ENCODE measurements at places on chromosomes 5 and 9.
A peak's percentile ranks its signal among the peaks of the same experiment; 100 is the strongest.

DNA sequence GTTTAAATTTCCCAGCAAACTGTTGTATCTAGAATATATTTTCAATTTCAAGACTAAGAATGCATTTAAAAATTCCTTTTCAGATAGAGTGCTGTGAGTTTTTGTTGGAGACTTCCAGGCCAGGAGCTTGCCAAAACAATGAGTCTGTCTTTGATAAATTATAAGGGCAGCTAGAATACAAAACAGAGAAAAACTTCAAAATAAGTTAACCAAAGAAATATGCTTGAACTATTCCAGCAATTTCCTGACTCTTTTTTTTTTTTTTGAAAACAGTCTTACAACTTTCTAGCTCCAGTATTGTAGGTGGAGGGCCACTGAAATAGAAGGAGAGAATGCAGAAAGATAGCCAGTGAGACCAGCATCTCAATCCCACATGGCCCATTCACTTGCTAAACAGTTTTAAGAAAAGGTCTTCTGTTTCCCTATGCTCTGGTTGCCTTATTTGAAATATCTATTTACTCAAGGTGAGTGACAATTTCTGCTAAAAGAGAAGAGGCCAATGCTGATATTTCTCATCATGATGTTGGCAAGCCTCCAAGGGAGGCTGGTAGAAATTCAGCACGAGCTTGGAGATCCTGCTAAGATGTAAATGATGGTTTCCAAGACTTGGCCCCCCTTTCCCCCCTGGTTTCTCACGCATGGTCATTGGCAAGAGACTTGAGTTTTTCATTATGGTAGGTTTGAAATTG lies 103.2 kb downstream of the USP20 start:
- DNase-seq: no peak

DNA sequence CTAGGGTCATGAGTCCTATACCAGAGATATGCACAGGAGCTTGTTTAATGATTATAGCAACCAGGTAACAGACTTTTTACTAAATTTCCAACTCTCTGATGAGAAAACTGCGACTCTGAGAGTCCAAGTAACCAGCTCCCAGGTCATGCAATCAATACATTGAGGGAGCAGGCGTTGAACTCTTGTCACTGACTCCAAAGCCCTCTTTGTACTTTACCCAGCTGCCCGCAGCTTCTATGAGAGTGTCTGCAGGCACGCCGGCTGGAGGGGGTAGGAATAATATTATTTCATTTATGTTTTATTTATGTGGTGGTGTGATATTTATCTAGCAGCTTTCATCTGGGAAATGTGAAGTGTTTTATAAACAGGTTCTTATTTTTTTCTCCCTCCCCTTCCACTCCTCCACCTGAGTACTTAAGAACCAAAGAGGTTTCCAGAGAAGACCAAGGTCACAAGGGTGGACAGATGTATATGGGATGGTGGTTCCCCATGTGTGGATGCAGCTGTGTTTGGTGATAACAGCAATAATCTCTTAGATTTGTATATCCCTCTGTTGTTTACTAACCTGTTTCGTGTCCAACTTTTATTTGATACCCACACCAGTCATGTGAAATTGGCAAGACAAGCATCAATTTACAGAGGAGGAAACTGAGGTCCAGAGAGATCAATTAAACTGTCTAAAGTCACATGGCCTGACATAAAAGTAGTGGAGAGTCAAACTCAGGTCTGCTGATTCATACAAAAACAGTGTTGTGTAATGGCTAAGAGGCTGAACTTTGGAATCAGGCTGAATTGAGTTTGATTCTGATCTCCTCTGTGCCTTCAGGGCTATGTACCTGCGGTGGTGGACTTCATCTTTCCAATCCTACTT lies 140.2 kb upstream of the TRIM32 start:
- no peak for DNase-seq

DNA sequence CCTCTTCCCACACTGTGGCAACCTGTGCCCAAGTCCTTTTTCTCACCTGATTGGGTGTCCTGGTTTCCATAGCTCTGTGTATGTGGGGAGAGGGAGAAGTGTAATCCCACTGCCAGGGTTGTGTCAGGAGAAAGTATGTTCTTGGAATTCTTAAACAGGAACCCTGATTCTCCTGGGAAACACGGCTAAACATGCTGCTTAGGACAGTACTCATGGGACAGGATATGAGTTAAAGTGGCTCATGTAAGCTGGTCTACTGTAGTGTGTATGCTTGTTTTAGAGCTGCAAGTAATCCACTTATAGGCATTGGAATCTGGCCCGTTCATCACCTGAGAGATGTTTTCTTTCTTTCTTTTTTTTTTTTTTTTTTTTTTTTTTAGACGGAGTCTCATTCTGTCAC lies 23.9 kb downstream of the ARHGEF28 start:
- DNase-seq: no peak

DNA sequence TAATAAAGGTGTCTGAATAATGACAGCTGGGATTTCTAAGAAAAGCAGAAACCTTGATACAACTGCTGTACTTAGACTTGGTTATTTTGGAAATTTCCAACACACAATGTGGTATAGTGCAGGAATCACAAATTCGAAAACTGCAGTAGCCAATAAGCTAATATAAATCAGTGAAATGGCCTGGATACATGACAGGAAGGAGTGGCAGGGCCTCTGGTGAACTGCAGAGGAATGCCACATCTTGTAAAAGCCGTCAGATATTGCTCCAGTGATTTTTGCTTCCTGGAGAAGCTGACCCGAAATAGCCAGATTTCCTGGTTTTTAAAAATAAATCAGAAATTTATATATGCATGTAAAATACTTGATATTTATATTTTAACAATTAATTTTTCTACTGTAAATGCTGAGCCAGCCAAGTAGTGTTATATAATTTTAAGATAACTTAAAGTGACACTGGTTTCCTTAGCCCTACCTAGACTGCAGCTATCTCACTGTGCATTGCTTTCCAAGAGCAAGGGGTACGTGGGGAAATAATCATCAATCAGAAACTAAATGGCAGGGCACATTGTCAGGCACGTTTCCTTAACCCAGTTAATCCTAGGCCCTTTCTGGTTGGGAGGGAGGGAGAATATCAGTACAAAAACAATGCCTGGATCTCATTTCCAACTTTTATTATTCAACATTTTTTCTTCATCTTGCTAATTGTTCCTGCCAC lies 182.4 kb downstream of the RASEF start:
- DNase-seq: no peak

- DNase-seq: peak; percentile 15
Observed at GRCh38 chr5:1297243-1297642, 2.4 kb upstream of the TERT start.

GRCh38 chr5:143440448-143441115 lies 37.1 kb upstream of the NR3C1 start:
- no peak for DNase-seq

DNA sequence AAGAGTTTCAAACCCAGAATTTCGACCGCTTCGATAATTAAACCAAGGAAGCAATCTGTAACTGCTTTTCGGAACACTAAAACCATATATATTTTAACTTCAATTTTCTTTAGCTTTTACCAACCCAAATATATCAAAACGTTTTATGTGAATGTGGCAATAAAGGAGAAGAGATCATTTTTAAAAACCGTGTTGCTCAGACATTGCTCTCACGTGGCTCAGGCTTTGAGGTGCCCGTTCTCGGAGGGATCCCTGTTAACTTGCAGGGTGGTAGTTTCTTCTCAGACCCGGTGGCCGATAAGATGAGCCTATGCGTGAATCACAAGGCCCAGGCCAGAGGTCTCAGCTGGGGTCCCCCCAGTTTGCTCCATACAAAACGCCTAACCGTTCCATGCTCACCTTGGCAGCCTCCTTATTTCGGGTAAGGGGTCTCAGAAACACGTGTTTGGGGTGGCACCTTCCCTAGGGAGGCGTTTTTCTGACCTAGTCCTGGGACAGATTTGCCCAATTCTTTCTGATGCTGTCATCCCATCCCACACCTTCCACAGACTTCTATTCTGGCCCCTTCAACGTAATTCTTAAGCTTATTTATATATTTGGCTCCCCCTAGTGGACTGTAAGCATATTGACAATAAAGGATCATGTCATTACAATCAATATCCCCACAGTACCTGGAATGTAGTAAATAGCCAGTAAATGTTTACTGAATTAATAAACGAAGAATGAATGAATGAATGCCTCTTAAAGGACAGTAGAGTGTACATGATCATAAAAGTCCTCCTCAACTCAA lies 48.1 kb downstream of the THBS4 start:
- DNase-seq: peak; percentile 74

- no peak for DNase-seq
Observed at GRCh38 chr9:16450578-16450977, 419.9 kb downstream of the BNC2 start.

DNA sequence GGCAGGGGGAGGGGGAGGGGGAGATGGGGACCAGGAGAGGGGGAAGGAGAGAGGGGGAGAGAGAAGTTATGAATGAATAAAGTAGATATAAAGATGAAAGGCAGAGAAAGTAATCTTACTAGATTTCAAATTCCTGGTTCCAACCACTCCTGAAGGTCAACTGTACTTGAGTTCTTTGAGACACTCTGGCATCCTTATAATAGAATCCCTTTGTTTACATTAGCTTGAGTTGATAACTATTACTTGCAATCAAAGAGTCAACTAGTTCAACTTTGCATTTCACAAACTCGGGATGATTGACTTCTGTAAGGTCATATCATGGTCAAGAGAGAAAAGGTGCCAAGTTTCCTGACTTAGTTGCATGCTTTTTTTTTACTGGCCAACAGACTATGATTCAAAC lies 42.2 kb downstream of the BAAT start:
- DNase-seq: no peak

GRCh38 chr5:131209175-131209505 lies 38.4 kb downstream of the LYRM7 start:
- no peak for DNase-seq

DNA sequence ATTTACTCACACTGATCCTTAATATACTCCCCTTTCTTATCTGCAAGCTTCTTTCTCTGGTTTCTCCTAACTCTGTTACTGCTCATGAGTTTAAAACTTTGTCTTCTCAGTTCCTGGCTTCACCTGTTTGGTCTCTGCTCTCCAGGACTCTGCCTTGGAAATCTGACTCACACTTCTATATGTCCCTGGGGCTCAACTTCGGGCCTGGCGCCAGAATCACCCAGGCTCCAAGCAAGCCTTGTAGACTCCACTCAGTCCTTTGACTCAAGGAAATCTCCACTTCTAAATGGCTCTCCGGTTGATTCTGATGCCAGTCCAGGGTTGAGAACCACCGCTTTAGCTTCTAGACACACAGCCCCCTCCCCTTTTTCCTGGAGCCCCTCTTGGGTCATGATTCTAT lies 57.8 kb downstream of the TMC1 start:
- no peak for DNase-seq

GRCh38 chr5:81408496-81408895 lies 14.6 kb upstream of the ACOT12 start:
- no peak for DNase-seq

DNA sequence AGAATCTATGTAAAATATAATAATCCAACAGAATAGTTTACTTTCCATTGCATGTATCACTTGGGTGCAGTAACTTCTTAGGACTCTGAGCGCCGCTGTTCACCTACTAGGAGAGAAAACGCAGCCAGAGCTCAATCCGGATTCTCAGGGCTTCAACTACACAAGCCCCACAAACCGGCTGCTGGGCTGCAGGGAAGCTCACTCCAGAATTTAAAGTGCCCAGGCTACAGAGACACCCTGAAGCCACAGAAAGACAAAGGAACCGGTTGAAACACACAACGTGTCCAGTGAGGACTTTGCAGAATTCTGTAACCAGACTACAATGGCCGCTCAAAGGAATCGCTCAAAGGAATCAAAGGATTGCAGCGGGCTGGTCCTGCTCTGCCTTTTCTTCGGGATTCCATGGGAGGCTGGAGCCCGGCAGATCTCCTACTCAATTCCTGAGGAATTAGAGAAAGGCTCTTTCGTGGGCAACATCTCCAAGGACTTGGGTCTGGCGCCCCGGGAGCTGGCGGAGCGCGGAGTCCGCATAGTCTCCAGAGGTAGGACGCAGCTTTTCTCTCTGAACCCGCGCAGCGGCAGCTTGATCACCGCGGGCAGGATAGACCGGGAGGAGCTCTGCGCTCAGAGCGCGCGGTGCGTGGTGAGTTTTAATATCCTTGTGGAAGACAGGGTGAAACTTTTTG lies at the start of gene PCDHGA10:
Gene PCDHGA10, plus strand, starts transcription at position 134 of the 686 bp plus-strand sequence. Its CDS starts 189 bp downstream, at position 323.
- peak; percentile 45 for DNase-seq

DNA sequence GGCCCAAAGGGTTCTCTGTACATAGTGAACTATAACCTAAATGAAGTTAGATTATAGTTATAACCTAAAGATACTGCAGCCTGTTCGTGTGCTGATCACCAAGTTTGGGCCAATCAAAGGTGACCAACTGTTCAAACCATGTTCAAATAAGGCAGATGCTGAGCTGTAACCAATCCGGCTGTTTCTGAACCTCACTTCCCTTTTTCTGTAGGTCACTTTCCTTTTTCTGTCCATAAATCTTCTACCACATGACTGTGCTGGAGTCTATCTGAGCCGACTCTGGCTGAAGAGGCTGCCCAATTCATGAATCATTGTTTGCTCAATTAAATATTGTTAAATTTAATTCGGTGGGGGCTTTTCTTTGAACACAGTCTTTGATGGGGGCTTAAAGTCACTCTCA lies 1920.2 kb downstream of the MAT2B start:
- no peak for DNase-seq

DNA sequence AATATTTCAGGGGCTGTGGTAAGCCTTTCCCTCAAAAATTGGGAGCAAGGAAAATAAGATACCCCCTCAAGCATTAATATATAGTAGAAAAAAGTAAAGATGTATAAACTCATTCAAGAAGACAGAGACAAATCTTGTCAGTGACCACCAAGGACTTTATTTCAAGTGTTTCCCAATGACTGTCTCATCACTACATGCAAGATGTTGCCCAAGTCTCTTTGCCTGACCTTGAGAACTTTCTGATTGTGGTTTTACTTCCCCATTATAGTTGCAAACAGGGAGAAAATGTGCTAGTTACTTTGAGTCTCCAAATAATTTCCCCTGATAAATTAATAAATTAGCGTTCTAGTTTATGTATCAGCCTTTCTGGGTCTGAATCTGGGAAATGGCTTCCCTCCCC lies 4.0 kb upstream of the SLC46A2 start:
- no peak for DNase-seq

DNA sequence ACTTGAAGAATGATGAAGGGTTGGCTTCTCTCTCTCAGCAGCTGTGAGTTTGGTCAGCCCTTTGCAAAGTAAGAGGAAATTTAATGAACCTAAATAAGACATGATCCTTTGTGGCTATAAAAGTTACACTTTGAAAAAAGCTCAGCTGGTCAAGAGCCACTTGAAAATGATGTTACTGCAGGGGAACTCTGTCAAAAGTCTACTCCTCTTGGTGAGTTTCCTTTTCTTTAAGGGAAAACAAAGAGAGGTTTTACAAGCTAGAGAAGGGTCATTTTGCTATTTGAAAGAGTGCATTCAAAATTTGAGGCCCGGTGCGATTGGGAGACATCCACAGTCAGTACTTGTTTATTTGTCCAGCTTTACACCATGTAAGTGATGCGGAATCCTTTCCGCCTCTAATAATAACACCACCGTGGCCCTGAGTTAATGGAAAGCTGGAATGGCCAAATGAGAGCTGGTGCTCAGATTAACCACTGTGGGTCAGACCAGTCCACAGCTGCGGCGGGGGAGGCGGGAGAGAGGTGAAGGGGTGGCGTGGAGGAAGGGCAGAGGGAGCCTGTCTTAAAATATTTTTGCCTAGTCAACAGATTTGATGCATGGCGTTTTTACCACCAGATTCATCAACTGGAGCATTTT lies 404.0 kb downstream of the TLE4 start:
- DNase-seq: no peak

Measured in NCI-H1694 treated with DMSO at 0.1 percent for 48 hours (cell line).